ENCODE measurements at places on chromosomes 3 and 15. TPM values are rescaled to one million over a fixed set of nuclear protein-coding genes. Genes with fewer than 3 reads are reported as not detected.
A peak's percentile ranks its signal among the peaks of the same experiment; 100 is the strongest.

DNA sequence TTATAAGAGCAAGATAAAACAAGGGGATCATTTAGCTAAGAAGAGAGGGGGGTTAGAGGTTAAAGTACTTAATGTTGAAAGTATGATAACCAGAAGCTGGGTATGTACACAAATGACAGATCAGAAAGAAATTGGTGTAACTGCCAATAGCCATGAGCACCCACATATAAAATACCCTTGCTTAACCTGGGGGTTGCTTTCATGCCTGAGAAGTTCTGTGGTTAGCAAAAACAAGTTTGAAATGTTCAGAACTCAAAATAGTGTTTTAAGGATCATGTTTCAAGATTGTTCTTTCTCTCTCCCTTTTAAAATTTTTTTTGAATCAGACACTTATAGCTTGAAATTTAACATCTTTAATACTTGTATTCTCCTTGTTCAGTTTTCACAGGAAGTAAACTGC, 321.4 kb upstream of the GBE1 start:
- peak; percentile 50 for DNase-seq

Gene ABHD6
- polyA plus RNA-seq, result 7.3 TPM

- DNase-seq, result no peak
Observed at GRCh38 chr3:67033079-67033478, 35.0 kb downstream of the KBTBD8 start.

DNA sequence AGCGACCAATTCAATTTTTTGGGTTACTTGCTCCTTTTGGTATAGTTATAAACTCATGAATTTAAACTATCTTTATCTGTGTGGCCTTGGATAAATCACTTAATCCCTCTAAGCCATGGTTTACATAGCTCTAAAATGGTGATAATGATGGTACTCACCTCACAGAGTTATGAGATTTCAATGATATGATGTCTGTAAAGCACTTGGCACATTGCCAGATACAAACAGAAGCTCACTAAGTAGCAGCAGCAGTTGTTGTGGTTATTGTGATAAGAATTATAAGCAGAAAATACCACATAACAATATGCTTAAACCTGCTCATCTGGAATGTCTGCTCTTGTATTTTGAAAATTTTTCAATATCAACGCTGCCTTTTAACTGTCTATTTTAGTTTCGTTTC, 185.1 kb upstream of the SNTN start:
- no peak for DNase-seq

GRCh38 chr3:39149498-39150147, 3.8 kb downstream of the CSRNP1 start:
- no peak for DNase-seq

Measured in fibroblast of lung (primary cell).